ENCODE measurements at places on chromosomes 3 and 15. TPM values are rescaled to one million over a fixed set of nuclear protein-coding genes. Genes with fewer than 3 reads are reported as not detected.

DNA sequence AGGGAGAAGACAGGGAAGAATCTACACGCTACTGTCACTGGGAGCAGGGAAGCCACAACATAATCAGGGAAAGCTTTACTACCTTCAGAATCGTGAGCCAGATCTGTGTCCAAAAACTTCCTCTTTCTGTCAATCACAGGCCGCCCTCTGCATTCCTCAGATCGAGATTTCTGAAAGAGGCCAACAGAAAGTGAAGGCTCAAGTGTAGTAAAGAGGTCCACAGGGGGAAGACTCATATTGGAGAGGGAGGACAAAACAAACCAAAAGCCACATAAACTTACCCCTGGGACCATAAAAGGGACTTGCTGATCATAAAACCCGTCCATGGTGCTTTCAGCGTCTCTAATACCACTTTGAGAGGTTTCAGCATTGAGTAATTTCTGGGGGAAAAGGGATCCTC, 3.3 kb downstream of the ETV5 start:
- no peak overlapping the region for H3K4me3 ChIP-seq
- no peaks in the 10 kb centered on the region for H3K27me3 ChIP-seq
- H3K4me1 ChIP-seq, result peaks cover 19% of the 10 kb centered on the region
- no peaks in the 10 kb centered on the region for H3K36me3 ChIP-seq

The PIERCE2 gene
- total RNA-seq, result 0.75 TPM

DNA sequence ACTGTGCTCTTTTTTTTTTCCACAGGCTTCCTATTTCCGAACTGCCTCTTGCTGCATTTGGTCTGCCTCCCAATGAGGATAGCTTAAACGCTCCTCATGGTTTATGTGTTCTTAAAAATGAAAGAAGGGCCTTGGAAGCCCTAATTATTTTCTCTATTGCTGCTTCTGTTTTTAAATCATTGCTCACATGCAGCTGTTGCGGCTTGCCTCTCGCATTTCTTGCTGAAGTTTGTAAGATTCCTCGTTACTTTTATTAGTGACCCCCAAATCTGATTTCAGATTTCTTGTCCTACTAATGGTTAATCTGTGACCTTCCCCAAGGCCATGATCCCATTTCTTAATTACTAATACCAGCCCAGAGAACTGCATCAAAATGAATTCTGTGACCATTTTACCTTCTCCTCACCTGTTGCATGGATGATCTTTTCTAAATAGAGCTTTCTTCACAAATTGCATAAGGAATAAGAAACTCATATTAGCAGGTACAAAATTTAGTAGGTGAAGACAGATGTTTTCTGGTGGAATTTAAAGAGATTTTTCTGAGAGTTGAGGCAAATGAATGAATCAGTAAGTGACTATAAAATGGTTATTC, 1.8 kb downstream of the UBE2E1 start:
- peak overlapping the region; percentile 90 for H3K27ac ChIP-seq
- DNase-seq, result no peak
- H3K4me3 ChIP-seq, result no peak overlapping the region
- H3K4me1 ChIP-seq, result peaks cover 14% of the 10 kb centered on the region
- no peaks in the 10 kb centered on the region for H3K36me3 ChIP-seq

DNA sequence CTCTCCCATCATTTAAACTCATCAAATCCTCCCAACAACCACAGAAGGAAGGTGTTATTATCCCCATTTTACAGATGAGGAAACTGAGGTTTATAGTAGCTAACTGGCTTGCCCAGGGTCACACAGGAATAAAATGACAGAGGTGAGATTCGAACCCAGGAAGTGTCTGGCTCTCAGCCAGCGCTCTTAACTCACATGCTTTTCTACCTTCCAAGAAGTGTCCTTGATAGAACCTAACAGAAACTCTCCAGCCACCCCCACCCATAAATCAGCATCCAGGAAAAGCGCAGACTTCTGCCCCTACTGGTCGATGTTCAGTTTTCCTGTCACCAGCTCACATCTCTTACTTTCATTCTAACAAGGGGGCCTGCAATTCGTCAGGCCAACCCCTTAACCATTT, 51.7 kb downstream of the SPATA12 start:
- DNase-seq, result peak; percentile 47
- no peaks in the 10 kb centered on the region for H3K36me3 ChIP-seq
- no peak overlapping the region for H3K4me3 ChIP-seq

The CADPS gene
- 11.7 TPM for total RNA-seq

The CHRM5 gene
- total RNA-seq, result under 0.01 TPM

The ERICH6 gene
- 0.46 TPM for total RNA-seq

DNA sequence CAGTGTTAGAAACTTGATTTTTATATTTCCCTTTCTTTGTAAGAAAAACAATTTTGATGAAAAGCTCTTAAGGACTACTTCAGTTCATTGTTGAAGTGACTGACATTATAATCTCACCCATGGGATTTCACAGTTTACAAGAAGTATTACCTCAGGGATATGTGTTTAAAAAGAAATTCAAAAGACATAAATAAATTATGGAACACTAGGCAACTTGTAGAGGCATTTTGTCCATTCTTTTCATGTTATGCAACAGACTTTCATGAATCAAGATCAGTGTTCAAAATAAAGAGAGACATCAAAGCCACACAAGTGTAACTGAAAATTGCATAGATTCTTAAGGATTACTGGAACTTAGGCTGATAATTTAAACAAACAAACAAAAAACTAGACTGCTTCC, 196.8 kb upstream of the AGTR1 start:
- no peak overlapping the region for H3K27ac ChIP-seq
- no peak for DNase-seq
- no peaks in the 10 kb centered on the region for H3K36me3 ChIP-seq
- H3K27me3 ChIP-seq, result no peaks in the 10 kb centered on the region
- H3K4me3 ChIP-seq, result no peak overlapping the region

- no peak overlapping the region for H3K27ac ChIP-seq
- H3K4me3 ChIP-seq, result no peak overlapping the region
- peaks cover 12% of the 10 kb centered on the region for H3K4me1 ChIP-seq
- H3K36me3 ChIP-seq, result no peaks in the 10 kb centered on the region
Measured at GRCh38 chr3:128768471-128768870, 42.5 kb downstream of the RAB7A start.

DNA sequence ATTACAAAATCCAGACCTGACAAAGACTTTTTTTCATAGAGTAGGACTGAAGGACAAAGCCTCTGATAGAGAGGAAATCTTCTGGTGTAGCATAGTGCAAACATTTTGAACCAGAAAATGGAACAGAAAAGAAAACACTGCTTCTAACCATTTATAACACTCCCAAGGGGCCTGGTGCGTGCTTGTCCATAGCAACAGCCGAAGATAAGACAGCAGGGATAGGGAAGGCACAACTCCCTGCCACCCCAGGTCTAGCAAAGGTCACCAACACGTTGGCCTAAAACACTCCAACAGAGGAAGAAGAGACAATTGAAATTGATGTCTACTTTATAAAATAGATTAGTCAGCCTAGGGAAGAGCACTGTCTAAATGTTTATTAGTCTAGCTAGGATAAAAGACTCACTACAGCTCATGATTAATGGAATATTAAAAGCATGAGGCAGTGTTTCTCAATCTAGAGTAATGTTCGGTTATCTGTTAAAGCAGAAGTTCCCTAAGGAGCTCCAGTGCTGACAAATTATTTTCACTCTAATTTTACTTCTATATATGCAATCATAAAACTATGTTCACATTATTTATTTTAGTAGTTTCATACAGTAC, 145.2 kb downstream of the P3H2 start:
- peak overlapping the region; percentile 42 for H3K27ac ChIP-seq
- no peak overlapping the region for H3K4me3 ChIP-seq
- no peaks in the 10 kb centered on the region for H3K27me3 ChIP-seq
- DNase-seq, result no peak

DNA sequence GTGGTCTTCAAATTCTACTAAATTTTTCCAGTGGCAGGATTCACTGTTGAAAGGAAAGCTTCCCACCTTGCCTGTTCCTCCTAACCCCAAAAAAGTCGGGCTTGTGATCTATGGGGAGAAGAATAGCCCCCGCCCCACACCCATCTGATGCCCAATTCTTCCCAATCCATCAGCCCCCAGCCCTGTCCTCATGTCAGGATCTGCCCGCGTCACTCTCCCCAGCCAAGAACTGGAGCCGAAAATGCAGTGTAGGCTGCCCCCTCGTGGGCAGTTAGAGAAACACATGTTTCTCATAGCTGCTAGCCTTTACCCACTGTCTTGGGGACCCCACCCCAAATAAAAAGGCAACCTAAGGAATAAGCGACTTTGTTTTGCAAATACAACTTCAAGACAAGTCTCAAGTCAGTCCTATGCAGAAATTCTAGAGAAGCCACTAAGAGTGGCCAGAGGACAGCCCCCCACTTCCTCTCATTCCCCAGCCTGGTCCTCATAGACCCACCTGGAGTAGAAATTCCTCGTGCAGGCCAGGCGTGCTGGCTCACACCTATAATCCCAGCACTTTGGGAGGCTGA, 13.0 kb upstream of the CSK start:
- no peak overlapping the region for H3K27ac ChIP-seq
- H3K36me3 ChIP-seq, result no peaks in the 10 kb centered on the region
- no peaks in the 10 kb centered on the region for H3K4me1 ChIP-seq
- H3K27me3 ChIP-seq, result no peaks in the 10 kb centered on the region

DNA sequence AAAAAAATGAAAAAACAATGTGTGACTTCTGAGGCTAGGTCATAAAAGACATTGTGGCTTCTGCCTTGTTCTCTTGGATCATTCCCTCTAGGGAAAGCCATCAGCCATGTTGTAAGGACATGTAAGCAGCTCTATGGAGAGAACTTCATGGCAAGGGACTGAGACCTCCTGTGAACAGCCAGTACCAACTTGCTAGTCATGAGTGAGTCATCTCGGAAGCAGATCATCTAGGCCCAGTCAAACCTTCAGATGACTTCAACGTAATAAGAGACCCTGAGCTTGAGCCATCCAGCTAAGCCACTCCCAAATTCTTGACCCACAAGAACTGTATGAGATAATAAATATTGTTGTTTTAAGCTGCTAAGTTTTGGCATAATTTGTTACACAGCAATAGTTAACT, 4.9 kb downstream of the MON1A start:
- H3K36me3 ChIP-seq, result no peaks in the 10 kb centered on the region
- DNase-seq, result no peak
- no peak overlapping the region for H3K4me3 ChIP-seq
- no peak overlapping the region for H3K27ac ChIP-seq

GRCh38 chr3:126472277-126473006, 3.2 kb downstream of the ZXDC start:
- H3K27me3 ChIP-seq, result no peaks in the 10 kb centered on the region
- peaks cover 53% of the 10 kb centered on the region for H3K4me1 ChIP-seq
- peaks cover 47% of the 10 kb centered on the region for H3K36me3 ChIP-seq

- H3K27me3 ChIP-seq, result no peaks in the 10 kb centered on the region
- DNase-seq, result no peak
- no peak overlapping the region for H3K27ac ChIP-seq
- no peaks in the 10 kb centered on the region for H3K36me3 ChIP-seq
- H3K4me3 ChIP-seq, result no peak overlapping the region
Measured at GRCh38 chr3:16589867-16590624, 15.2 kb downstream of the DAZL start.

The EPHB1 gene
- total RNA-seq, result 1.2 TPM

The DNAH1 gene
- 14.0 TPM for total RNA-seq

The EPHA6 gene
- total RNA-seq, result 0.07 TPM

DNA sequence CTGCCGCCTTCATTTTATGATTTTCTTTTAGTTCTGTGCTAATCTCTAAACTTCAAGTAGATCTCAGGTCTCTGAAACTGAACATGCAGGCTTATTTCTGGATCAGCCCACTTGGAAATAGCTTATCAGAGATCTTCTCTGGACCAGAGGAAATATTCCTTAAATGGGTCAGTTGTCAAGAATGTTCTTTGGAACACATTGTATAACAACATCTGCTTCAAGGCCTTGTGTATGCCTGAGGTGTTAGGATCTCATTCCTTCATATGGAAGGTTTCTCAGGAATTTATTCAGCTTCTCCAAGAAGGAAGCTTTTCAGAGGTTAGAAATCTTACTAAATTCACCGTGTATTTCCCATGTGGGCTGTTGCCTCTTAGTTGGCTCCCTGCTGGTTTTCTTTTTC, 47.4 kb downstream of the SYN2 start:
- no peak overlapping the region for H3K4me3 ChIP-seq
- no peaks in the 10 kb centered on the region for H3K36me3 ChIP-seq
- no peaks in the 10 kb centered on the region for H3K27me3 ChIP-seq
- DNase-seq, result no peak
- H3K4me1 ChIP-seq, result no peaks in the 10 kb centered on the region

The MAP4 gene
- total RNA-seq, result 34.3 TPM

The FBXL22 gene
- total RNA-seq, result 0.42 TPM

- H3K4me3 ChIP-seq, result no peak overlapping the region
- no peaks in the 10 kb centered on the region for H3K4me1 ChIP-seq
- H3K36me3 ChIP-seq, result no peaks in the 10 kb centered on the region
- DNase-seq, result peak; percentile 71
- H3K27me3 ChIP-seq, result no peaks in the 10 kb centered on the region
Measured at GRCh38 chr15:101167753-101168462, 83.9 kb downstream of the CHSY1 start.

DNA sequence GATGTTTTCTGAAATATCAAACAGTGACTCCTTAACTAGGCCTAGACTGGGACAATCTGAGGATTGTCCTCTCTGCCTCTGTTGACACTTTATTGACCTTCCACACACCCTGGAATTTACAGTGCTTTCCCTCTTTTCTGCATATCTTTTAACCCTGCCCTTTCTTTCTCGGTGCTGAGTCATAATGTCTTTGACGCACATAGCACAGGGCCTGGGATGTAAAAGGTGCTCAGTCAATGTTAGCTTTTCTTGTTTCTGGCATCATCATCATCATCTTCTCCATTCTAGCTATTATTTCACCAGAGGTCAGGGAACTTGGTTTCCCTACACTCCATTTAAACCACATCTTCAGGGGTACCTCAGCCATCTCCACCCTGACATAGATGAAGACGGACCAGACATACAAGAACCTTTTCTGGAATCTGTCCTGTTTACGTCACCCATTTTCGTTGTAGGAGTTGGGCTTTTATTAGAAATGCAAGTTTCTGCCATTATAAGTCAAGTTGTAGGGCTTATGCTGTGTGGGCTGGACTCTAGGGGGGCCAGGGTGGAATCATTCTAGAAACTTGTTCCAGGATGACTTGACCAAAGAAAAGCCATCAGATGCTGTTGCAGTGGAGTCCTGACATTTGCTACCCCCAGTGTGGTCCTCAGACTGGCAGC, 46.6 kb downstream of the ZBTB38 start:
- peaks cover 43% of the 10 kb centered on the region for H3K36me3 ChIP-seq
- peaks cover 65% of the 10 kb centered on the region for H3K4me1 ChIP-seq
- no peak overlapping the region for H3K4me3 ChIP-seq
- peak overlapping the region; percentile 98 for H3K27ac ChIP-seq

The CYP8B1 gene
- total RNA-seq, result not detected
